Transverse colon (tissue), 4 donors: ENCODE measurements at places on chromosomes 2 and 18. TPM values are rescaled to one million over a fixed set of nuclear protein-coding genes. Genes with fewer than 3 reads are reported as not detected.
A peak's percentile ranks its signal among the peaks of the same experiment; 100 is the strongest.

Gene SMYD1
- total RNA-seq, result 48.6 TPM

Gene REG3G
- not detected for total RNA-seq

DNA sequence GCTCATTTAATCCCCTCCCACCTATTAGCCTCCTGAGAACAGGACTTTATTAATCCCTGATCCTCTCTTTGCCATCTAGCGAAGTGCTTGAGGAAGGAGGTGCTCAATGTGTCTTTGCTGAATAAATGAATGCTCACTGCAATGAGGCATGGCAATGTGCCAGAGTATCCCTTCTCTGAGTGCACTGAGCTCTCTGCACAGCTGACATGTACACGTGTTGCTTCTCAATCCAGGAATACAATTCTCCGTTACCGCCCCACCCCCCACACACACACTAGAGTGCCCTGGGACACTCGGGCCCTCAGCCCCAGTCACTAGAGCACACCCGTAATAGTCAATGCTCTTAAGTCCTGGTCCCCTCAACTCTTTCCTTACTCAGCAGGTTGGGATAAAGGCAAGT, 41.4 kb downstream of the FAM178B start:
- H3K27ac ChIP-seq, result peak overlapping the region; percentile 20
- peaks cover under 1% of the 10 kb centered on the region for H3K4me1 ChIP-seq
- no peak overlapping the region for H3K4me3 ChIP-seq
- no peaks in the 10 kb centered on the region for H3K36me3 ChIP-seq

- peak overlapping the region; percentile 50 for H3K27ac ChIP-seq
- peak; percentile 48 for DNase-seq
- H3K36me3 ChIP-seq, result no peaks in the 10 kb centered on the region
- no peak overlapping the region for H3K4me3 ChIP-seq
- H3K4me1 ChIP-seq, result peaks cover 4% of the 10 kb centered on the region
Measured at GRCh38 chr2:152421521-152422370, 86.8 kb downstream of the FMNL2 start.

GRCh38 chr2:64025741-64026140, 6.5 kb upstream of the VPS54 start:
- no peaks in the 10 kb centered on the region for H3K27me3 ChIP-seq
- H3K27ac ChIP-seq, result no peak overlapping the region
- no peak for DNase-seq

GRCh38 chr2:141595316-141595920, 535.4 kb downstream of the LRP1B start:
- no peak overlapping the region for H3K4me3 ChIP-seq
- DNase-seq, result no peak
- H3K27ac ChIP-seq, result no peak overlapping the region
- H3K36me3 ChIP-seq, result no peaks in the 10 kb centered on the region
